ENCODE measurements at places on chromosomes 12 and 14.
A peak's percentile ranks its signal among the peaks of the same experiment; 100 is the strongest.

- no peak for DNase-seq
Observed at GRCh38 chr12:9198012-9198411, 10.2 kb downstream of the PZP start.

GRCh38 chr12:118334241-118334640, 38.5 kb downstream of the TAOK3 start:
- DNase-seq: no peak

DNA sequence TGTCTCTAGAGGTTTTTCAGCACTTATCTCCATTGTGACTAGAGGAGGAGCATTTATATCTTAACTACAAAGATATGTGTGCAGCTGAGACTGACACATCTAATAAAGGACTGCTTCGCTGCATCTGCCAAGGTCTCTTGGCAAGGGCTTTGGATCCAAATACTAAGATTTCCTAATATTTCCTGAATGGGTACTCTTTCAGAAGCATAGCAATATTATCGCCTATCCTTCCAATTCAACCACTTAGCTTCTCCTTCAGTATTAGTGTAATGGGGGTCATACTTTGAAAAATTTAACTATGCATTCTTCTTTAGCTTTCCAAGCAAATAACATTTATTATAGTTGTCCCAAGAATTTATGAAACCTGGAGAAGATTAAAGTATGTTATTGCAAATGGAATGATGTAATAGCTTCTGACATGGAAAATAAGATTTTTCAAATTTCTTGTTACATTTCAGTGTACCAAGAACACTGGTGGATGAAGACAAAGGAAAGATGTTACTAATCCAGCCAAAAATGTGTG, 243.0 kb upstream of the PDE3A start:
- no peak for DNase-seq

DNA sequence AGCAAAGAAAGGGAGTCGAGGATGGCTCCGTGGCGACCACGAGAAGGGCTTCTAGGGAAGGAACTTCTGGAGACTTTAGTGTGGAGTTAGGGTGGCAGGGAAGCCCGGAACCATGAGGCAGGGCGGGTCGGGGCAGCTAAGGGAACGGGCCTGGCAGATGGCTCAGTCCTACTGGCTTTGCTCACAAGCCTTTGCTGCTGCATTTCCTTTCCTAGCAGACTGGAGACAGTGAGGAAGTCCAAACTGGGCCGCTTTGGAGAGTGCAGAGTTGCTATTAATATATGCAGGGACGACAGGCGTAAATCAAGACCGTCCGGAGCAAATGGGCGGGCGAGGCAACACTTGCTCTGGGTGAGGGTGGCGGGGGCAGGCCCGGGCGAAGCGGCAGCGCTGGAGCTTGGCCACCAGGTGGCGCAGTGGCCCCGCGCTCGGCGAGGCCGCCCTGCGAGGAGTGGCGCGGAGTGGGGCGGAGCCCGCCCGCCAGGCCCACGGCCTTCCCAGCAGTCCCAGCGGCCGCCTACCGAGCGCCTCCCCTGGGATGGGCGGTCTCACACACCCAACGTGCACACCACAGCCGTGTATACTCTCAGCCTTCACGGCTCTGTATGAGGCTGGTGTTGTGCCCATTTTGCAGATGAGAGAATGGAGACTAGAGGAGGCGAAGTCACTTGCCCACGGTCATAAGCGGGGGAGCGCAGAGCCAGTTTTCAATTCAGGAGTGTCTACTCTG, 24.4 kb upstream of the LRTM2 start:
- DNase-seq: peak; percentile 93

- no peak for DNase-seq
Observed at GRCh38 chr14:84482256-84483071, 1047.5 kb upstream of the FLRT2 start.

- no peak for DNase-seq
Observed at GRCh38 chr14:68945585-68946488, 33.3 kb downstream of the ACTN1 start.

- no peak for DNase-seq
Observed at GRCh38 chr12:29655861-29656260, 127.9 kb downstream of the TMTC1 start.

DNA sequence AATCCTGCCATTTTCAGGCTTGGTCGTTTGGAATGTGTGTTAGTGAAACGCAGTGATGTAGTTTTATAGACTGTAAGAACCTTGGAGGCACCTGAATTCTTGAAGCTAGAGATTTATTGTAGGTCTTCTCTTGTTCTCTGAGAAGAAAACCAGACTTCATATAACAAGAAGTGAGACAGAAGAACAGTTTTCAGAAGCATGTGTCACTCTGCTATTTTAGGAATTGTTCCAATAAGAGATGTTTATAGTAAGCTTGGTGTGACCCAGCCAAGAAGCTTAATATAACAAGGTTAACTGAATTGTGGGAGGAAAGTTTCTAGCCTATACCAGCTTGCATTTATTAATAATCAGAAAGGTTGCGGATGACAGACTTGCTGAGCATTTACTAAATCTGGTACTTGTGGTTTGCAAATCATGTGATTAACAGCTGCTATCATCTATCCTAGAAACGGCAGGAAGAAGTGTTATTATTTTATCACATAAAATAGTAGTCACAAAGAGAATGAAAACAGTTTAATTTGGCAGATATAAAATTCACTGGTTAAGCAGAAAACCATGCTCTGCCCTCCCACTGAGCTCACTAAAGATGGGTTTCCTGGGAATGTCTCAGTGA, 49.2 kb upstream of the BCAT1 start:
- peak; percentile 46 for DNase-seq

DNA sequence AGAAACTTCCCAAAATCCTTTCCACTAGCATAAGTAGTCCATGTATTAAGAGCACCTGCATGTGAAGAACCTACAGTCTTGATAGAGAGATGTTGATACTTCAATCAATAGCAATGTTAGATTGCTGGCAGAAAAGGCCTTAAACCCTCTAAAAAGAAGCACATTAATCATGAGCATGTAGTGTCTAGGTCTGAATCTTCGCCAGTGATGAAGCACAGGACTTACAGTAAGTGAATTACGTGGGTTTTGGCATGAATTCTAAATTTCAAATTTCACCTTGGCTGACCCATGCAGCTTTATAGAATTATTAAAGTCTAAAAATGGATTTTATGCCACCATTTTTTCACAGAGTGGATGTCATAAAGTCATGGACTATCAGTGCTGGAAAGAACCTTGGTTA, 791.6 kb upstream of the NOVA1 start:
- DNase-seq: no peak

DNA sequence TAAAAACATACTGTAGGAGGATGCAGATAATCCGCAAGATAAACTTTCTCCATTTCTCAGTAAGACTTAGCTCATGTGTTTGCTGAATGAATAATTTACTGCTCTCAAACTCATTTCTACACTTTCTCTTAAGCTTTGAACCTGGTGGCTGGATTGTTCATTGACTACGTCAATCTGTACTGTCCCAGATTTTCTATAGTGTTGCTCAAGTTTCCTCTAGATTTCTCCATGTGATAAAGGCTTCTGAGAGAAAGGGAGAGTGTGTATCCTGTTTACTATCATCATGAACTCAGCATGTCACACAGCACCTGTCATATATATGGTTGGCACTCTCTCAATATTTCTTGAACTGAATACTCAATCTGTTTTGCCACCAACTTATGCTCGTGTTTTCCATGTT, 518.0 kb upstream of the TBX3 start:
- DNase-seq: no peak

- DNase-seq: peak; percentile 69
Observed at GRCh38 chr12:113065126-113066007, 8.8 kb downstream of the DTX1 start.

- peak; percentile 64 for DNase-seq
Observed at GRCh38 chr14:91142214-91142668, 28.4 kb downstream of the DGLUCY start.

- DNase-seq: no peak
Observed at GRCh38 chr12:56267443-56268071, 815 bp downstream of the COQ10A start.

DNA sequence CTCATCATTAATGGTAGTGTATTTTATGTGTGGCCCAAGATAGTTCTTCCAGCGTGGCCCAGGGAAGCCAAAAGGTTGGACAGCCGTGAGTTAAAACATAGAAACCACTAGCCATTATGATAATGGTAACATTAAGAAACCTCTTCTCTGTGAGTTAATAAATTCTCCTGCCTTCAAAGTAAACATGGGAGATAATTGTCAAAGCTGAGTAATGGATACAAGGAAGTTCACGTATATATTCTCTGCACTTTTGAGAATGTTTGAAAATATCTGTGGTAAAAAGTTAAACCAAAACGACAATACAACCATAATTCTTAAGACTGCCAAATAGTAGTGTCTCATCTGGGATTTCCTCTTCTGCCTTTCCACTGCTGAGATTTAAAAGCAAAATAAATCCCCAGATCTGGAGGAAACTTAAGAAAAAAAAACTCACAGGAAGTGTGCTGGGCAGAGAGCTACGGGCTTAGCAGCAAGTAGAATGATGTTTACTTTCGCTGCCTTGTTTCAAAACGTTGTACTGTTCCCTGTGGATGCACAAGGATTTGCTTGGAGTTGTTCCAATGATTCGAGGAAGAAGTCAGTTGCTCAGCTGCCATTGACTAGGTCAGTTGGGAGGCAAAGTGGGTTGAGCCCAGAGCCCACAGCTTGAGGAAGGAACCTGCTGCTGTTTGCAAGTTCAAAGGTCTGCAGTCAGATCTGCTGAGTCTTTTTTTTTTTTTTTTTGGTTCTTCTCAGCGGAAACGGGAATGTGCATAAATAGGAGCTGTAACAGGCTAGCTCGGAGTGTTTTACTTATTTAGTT, 1.7 kb downstream of the TPCN1 start:
- DNase-seq: no peak

DNA sequence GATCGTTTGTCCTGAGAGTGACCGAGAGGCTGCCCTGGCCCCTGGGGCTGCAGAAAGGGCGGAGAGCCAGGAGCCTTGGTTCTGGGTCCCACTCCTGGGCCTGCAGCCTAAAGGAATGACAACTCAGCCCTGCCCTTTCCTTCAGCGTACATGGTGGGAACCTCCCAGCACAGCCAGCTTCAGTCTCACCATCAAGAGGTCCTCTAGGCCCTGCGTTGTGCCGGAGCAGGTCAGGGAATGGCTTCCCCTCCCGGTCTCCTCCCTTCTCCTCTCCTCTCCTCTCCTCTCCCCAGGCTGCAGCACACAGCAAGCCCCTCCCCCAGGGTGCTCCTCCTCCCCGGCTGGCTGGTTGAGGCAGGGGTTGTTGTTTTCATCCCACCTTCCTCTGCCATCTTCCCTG, 44.6 kb upstream of the TUNAR start:
- DNase-seq: no peak

DNA sequence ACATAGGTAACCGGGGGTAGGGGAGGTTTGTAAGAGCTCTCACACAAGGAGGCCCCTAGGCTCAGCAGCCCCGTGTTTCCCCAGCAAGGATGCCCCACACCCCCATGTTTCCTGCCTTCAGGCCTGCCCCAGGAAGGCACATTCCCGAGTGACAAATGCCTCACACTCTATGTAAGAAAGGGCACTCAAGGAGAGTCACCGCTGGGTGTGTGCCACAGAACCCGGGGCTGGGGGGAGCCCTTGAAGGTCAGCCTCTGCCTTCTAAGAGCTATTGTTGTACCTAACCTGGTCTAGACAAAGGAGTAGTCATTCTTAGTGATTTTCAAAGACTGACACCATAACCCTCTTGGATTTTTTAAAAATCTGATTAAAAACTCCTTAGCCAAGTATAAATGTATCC, 333.6 kb downstream of the DPF3 start:
- no peak for DNase-seq

- DNase-seq: peak; percentile 74
Observed at GRCh38 chr14:21300892-21301291, 21.0 kb downstream of the RPGRIP1 start.

- no peak for DNase-seq
Observed at GRCh38 chr12:25970916-25971653, 12.6 kb downstream of the RASSF8 start.

GRCh38 chr14:90903101-90903500, 86.9 kb upstream of the TTC7B start:
- DNase-seq: peak; percentile 64

GRCh38 chr12:31874961-31875608, 84.1 kb upstream of the RESF1 start:
- DNase-seq: peak; percentile 67

- no peak for DNase-seq
Observed at GRCh38 chr12:111111681-111112080, 191.3 kb upstream of the MYL2 start.

- DNase-seq: no peak
Observed at GRCh38 chr12:7017870-7018349, 366 bp downstream of the LPCAT3 start.

- DNase-seq: no peak
Observed at GRCh38 chr12:63325757-63326156, 174.8 kb upstream of the AVPR1A start.

DNA sequence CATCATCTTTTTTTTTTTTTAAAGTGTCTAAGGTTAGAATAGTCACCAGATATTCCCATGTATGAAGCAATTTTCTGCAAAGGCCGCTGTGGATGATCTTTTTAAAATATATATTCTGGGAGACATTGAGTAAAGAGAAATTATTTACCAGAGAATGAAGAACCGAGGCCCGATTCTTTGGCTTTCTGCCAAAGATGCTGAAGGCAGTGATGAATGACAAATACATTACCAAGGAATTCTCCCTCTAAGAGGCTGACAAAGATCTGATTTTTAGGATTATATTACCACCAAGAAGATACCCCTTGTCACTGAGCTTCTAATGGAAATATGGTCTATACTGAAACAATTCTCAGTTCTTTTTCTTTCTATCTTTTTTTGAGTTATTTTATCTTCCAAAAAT, 336.8 kb downstream of the NAV3 start:
- DNase-seq: no peak

DNA sequence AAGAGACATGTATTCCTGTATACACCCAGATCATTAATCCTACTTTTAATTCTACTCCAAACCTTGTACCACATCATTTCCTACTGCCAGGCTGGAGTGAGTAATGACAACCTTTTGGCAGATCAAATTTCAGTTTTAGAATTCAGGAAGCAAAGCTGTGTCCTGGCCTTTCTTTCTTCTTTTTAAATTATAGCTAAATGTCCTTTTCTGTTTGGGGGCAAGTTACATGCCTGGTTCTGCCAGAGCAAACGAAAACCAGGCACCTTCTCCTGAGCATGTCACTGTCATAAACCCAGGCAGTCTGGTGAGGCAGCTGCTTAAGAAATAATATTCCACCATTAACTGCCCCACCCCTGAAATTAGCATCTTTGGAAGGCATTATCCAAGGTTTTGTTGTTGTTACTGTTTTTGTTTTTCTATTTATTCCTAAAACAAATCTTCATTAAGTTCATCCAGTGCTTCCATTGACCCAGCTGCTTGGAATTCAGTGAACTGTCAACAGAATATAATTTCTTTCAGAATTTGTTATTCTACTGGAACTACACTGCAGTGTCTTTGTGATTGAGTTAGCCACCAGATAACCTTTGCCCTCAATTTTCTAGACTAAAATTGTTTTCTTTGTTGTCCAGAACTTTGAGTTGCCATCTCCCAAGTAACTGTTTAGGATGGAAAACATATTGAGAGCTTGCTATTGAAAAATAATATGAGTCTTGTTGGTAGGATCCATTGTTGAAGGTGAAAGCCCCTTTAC, 33.2 kb downstream of the SAMD4A start:
- DNase-seq: no peak

DNA sequence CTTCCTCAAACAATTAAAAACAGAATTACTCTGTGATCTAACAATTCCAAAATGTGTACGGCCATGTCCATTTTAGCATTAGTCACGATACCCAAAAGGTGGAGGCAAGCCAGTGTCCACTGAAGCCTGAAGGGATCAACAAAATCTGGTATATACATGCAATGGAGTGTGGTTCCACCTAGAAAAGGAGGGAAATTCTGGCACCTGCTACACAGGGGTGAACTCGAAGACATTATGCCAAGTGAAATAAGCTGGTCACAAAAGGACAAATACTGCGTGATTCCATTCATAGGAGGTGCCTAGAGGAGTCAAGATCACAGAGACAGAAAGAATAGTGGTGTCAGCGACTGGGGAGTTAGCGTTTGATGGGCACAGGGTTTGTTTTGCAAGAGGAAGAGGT, 331.4 kb downstream of the MED13L start:
- no peak for DNase-seq

Measured in germinal center (tissue), 1 donor.